ENCODE measurements at places on chromosomes 4 and X.

DNA sequence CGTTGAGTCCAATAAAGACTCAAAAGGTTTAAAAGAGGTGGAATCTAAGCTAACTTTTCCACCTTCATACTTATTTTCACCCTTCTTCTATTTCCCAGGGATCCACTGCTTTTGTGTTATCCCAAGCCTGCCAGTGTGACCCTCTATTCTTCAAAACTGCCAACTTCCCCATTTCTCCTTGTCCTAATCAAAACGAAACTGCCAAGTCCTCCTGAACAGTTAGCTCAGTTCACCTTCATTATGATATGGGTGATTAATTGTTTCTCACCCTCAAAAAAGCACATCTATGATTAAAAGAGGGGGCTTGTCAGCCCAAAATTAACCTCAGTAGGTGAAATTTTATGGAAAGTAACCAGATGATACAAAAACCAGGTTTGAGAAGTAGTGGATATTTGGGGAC is 108.4 kb downstream of the GUCY2F start:
- no peak for DNase-seq

GRCh38 chrX:23784470-23785331 is 1.7 kb downstream of the SAT1 start:
- no peak for DNase-seq

GRCh38 chr4:1788254-1788973 is 4.7 kb upstream of the FGFR3 start:
- DNase-seq = no peak

DNA sequence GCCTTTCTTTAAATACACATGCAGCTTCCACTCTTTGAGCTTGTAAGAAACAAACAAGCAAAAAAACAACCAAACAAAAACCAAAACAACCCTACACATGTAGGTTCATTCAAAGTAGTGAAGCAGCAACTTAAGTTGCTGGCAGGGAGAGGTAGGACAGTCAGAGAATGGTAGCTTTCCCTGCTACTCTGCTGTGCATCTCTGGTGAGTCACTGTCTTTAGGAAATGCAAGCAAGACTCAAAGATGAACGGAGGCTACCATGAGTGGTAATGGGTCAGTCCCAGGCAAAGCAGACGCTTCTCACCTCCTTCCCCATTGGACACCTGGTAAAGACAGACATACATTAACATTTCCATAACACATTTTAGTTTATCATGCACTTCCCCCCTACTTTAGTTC is 43.2 kb downstream of the PGRMC2 start:
- no peak for DNase-seq

- DNase-seq = no peak
Measured at GRCh38 chrX:20527558-20528011, 260.9 kb upstream of the RPS6KA3 start.

All from activated gamma-delta T cell treated with anti-CD3 and anti-CD28 coated beads, Interleukin-2, amount 50 U/mL, for 16 hours (primary cell).